Stimulated activated CD8-positive, alpha-beta memory T cell treated with anti-CD3 and anti-CD28 coated beads, Interleukin-4, amount 100 ng/mL, for 1 hour (primary cell): ENCODE measurements at places on chromosomes 2 and 18.

- no peak for DNase-seq
Observed at GRCh38 chr18:11989966-11990380, 8.7 kb downstream of the IMPA2 start.

- DNase-seq: no peak
Observed at GRCh38 chr2:64329848-64330247, 124.1 kb upstream of the LGALSL start.

DNA sequence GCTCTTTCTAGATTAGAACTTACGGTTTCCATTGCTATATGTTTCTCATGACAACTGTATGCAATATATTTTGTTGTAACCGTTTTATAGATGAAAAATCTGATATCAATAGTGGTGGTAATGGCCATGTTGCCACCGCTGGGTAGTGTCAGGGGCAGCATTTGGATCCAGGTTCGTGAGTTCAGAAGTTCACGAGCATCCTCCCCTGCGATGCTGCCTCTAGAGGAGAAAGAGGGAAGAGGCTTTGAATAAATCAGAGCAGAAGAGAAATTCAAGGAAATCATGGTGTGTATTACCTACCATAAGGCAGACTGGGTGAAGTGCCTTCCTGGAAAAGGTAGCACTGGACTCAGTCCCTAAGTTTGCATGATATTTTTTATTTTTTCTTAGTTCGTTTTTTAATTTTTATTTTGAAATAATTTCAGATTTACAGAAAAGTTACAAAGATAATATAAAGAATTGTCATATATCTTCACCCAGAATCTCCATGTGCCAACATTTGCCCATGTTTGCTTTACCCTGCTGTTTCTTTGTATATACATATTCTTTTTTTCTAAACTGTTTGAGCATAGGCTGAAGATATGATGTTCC lies 3.3 kb upstream of the ZBTB7C start:
- DNase-seq: no peak

- DNase-seq: no peak
Observed at GRCh38 chr2:119282996-119283511, 59.4 kb downstream of the STEAP3 start.

DNA sequence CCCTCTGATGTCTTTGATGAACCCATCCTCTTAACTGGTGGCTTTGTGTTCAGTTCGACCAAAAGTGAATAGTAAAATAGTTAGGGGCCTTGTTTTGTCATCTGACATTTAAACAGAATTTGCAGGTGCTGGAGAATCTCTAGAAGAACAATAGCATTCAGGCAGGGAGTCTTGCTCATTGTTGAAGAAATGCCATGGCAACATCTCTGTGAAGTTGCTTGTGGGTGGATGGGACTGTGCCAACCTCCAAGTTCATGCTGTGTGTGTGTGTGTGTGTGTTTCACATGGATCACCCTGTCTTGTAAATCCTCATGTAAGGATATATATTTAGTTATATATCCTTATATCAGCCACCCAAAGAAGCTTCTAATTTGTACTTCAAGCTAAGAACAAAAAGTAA lies 66.7 kb downstream of the SKA1 start:
- DNase-seq: no peak

DNA sequence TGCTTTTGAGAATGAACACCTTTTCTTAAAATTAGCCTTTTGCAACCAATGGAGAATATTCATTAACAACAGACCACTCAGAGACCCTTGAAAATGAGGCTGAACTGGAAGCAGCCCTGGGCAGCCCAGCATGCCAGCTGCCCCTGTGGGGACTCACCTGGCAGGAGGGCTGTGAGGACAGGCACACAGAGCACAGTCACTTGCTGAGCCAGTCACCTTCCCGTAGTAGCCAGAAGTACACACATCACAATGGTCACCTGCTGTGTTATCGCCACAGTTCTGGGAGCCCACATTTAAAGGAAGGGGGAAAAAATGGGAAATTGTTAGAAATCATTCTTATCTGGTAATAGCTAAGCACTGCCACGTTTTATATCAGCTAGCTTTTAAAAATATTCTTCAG lies 115.5 kb downstream of the LAMA1 start:
- no peak for DNase-seq

- DNase-seq: no peak
Observed at GRCh38 chr18:30999887-31000628, 42.5 kb downstream of the DSC3 start.

- no peak for DNase-seq
Observed at GRCh38 chr2:232831496-232831895, 38.6 kb upstream of the SNORC start.

GRCh38 chr2:238406221-238406997 lies 20.3 kb upstream of the ASB1 start:
- no peak for DNase-seq

- DNase-seq: no peak
Observed at GRCh38 chr2:74255660-74256213, 57.3 kb downstream of the MTHFD2 start.

DNA sequence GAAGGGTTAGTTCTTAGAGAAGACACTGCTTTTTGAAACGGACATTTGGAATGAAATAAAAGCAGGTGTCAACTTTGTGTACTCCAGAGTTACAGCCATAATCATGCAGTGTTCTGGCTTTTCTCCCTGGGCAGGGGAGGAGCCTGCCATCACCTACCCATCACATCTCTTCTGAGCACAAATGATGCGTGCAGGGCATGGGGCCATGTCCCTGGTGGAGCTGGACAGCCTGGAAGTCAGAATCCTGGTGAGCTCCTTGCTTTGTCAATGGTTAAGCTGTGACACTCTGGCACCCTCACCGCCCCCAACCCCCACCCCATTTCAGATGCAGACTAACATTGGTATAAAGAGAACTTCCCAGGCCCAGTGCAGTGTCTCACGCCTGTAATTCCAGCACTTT lies 53.1 kb downstream of the PDCL3 start:
- no peak for DNase-seq

DNA sequence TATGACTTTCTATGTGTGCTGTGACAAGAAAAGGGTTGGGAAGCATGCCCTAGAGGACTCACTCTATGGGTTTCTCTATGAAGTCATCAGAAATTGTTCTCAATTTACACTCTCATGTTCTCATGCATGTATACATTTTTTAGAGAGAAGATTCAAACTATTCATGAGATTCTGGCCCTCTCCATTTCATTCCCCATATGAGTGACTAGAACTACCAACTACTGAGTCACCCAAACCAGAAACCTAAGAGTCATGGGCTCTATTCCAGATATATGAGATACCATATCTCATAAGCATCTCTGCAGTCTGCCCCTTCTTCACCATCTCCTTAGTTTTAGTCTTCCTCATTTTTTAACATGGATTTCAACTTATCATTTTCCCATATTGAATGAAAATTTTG lies 87.7 kb downstream of the EXOC6B start:
- DNase-seq: no peak

GRCh38 chr18:3279201-3280185 lies 17.6 kb downstream of the MYL12B start:
- DNase-seq: no peak

DNA sequence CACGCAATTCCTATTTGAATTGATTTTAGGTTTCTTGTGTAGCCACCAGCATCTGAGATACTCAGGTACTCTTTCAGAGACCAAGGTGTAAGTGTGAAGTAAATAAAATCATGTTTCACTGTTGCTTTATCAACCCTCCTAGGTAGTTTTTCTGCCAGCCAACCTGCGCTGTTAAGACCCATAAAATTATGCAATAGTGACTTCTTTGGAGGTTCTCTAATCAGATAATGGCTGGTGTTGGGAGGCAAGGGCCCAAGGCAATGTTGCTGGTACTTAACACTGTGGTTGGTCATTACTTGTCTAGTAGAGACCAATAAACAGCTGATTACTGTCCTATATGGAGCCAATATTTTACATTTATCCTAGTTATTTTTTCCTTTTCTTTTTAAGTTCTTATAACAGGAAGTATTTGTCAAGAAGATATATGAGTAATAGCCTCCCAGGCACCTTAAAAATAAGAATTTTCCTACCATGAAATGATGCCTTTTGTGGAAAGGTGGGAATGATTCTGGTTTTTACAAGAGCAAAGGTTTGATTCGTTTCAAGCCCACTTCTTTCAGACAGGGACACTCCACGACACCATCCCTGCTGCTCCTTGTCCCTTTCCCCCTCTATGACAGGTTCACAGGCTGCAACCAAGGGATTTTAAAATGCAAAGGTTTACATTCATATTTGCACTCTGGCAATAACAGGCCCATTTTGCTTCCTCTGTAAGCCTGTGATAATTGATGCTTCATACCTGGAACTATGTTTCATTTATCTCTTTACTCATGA lies 259.3 kb downstream of the MEIS1 start:
- DNase-seq: no peak

DNA sequence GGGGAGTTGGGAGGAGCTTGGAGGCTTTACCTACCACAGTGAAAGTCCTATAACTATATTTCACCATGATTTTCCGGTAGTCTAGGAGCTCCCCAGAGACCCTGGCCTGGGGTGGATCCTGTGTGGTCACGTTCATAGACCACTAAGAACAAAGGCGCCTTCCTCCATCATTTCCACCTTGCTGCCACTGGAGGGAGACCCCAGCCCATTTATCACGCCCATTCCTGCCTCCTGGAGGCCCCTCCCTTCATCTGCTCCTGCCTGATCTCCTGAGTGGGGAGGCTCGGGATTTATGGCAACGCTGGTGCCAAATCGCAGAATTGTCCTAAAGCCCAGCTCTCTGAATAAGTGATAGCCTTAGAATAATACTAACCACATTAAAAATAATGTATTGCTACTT lies 507.6 kb upstream of the SPHKAP start:
- no peak for DNase-seq

GRCh38 chr2:9297156-9297555 lies 90.5 kb downstream of the ASAP2 start:
- DNase-seq: no peak

- no peak for DNase-seq
Observed at GRCh38 chr2:193549661-193550060, 1354.9 kb upstream of the TMEFF2 start.

GRCh38 chr2:74447230-74447999 lies 5.7 kb upstream of the RTKN start:
- DNase-seq: no peak

- DNase-seq: no peak
Observed at GRCh38 chr2:147847746-147848391, 3.0 kb downstream of the ACVR2A start.

DNA sequence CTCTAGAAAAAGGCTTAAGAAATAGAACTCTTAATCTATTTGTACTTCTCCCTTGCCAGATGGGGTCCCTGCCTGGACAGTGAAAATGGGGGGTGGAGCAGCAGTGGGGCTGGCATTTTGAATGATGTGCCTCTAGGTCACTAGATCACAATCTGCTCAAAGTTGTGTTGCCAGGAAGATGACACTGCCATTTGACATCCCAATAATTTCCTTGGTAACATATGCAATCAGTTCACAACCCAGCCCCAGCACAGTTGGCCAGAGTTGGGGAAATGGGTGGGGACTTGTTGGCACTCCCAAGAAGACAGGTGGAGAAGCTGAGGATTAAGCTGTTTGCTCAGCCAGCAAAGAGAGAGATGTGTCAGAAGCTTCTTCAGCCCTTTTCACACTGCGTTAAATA lies 558.3 kb upstream of the KLHL29 start:
- DNase-seq: no peak

DNA sequence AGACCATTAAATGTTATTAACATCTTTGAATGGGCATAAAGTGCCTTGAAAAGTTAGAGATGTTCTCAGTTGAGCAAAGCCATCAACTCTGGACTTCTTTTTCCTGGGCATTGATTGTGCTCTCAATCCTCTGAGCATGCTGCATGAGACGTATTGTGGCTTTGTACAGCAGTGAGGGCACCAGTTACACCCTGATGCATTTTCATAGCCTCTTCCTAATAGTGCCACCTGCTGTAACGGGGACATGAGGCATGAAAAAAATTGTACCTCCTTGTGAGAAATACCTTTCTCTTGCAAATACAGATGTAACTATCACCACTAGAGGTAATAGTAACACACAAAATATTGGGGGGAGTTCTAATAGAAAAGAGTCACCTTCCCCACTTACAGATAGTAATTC lies 697.5 kb downstream of the TMEM182 start:
- no peak for DNase-seq

- DNase-seq: no peak
Observed at GRCh38 chr18:13192970-13193369, 25.6 kb upstream of the LDLRAD4 start.

- no peak for DNase-seq
Observed at GRCh38 chr2:57461624-57462023, 585.0 kb upstream of the VRK2 start.

- no peak for DNase-seq
Observed at GRCh38 chr2:186256540-186256939, 229.5 kb upstream of the ZC3H15 start.

- no peak for DNase-seq
Observed at GRCh38 chr2:42048299-42049220, 739 bp downstream of the PKDCC start.

DNA sequence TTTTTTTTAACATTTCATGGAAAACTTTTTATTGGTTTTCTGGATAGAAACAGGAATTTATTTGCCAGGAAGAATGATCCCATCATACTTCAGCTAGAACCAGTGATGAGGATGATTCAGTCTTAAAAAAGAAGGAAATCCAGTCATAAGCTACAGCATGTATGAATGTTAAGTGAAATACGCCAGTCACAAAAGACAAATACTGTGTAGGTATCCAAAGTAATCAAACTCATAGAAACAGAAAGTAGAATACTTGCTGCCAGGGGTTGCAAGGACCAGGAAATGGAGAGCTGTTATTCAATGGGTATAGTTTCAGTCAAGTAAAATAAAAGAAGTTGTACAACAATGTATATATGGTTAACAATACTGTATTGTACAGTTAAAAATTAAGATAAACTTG lies 21.3 kb downstream of the PSME4 start:
- no peak for DNase-seq

DNA sequence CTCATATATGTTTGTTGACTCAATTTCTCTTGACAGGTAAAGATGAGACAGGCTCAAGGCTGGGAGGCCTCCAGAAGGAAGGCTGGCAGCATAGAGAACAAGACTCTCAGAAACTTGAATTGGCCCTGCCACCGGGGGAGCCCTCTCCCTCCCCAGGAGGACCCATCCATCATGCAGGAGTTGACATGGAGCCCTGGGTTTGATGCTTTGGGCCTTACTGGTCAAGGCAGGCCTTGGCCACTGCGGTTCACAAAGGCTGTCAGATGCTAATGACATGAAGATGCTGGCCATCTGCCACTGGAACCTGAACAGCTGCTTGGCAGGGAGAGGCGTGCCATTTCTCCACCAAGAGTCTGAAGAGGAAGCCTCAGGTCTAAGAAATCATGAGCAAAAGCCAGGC lies 193.6 kb downstream of the MTCL1 start:
- DNase-seq: no peak

GRCh38 chr2:234816056-234816455 lies 135.8 kb upstream of the SH3BP4 start:
- no peak for DNase-seq

GRCh38 chr18:63142594-63143225 lies 176.9 kb downstream of the BCL2 start:
- DNase-seq: no peak

GRCh38 chr2:81171447-81171846 lies 866.9 kb upstream of the LRRTM1 start:
- DNase-seq: no peak

DNA sequence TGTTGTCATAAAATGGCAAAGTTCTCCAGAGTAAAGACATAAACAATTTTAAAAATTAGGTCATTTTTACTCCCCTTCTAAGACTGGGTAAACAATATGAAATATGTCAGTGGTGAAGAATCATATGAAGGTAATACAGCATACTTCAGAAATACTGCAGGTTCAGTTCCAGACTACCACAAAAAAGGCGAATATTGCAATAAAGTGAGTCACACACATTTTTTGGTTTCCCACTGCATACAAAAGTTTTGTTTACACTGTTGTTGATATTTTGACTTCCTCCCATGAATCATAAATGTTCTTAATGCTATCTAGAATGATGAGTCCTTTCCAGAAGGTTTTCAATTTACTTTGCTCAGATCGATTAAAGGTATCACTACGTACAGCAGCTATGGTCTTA lies 73.5 kb downstream of the SMC6 start:
- no peak for DNase-seq
